Regular cardiac myocyte (primary cell): ENCODE measurements at places on chromosomes 6 and 20. TPM values are rescaled to one million over a fixed set of nuclear protein-coding genes. Genes with fewer than 3 reads are reported as not detected.

The PTGIS gene
- 39.9 and 191 TPM in 2 replicates for total RNA-seq

The TXLNB gene
- under 0.01 and 0.28 TPM in 2 replicates for total RNA-seq

The CAGE1 gene
- under 0.01 TPM in 2 replicates for total RNA-seq

The DUSP15 gene
- total RNA-seq: 0.56 TPM in 1 of 2 replicates, not detected in the other

The CENPQ gene
- total RNA-seq: 7.0 and 12.7 TPM in 2 replicates

The HMGCLL1 gene
- total RNA-seq: under 0.01 and 0.28 TPM in 2 replicates

The BACH2 gene
- total RNA-seq: under 0.01 TPM in 2 replicates

The IPCEF1 gene
- under 0.01 TPM in 1 of 2 replicates, not detected in the other for total RNA-seq

The SF3B5 gene
- total RNA-seq: 80.6 and 145 TPM in 2 replicates

The HLA-DOA gene
- total RNA-seq: not detected in 2 replicates

The LGSN gene
- under 0.01 TPM in 1 of 2 replicates, not detected in the other for total RNA-seq

The EYS gene
- under 0.01 TPM in 2 replicates for total RNA-seq

The RAD21L1 gene
- total RNA-seq: 0.19 TPM in 1 of 2 replicates, not detected in the other

The GPR31 gene
- total RNA-seq: not detected in 2 replicates

The COL9A3 gene
- under 0.01 and 0.19 TPM in 2 replicates for total RNA-seq

The NKAIN4 gene
- 0.19 TPM in 1 of 2 replicates, not detected in the other for total RNA-seq

The MCCD1 gene
- not detected in 2 replicates for total RNA-seq
